ENCODE measurements at places on chromosomes 5 and 9. TPM values are rescaled to one million over a fixed set of nuclear protein-coding genes. Genes with fewer than 3 reads are reported as not detected.

Gene MAMDC2
- total RNA-seq: 4.6 TPM

Gene ROR2
- total RNA-seq: 8.3 TPM

- DNase-seq: peak; percentile 19
These were observed 922 bp downstream of the LMX1B start for GRCh38 chr9:126614455-126615244.

- no peak for DNase-seq
These were observed 170.1 kb upstream of the GLRA1 start for GRCh38 chr5:152094716-152095115.

DNA sequence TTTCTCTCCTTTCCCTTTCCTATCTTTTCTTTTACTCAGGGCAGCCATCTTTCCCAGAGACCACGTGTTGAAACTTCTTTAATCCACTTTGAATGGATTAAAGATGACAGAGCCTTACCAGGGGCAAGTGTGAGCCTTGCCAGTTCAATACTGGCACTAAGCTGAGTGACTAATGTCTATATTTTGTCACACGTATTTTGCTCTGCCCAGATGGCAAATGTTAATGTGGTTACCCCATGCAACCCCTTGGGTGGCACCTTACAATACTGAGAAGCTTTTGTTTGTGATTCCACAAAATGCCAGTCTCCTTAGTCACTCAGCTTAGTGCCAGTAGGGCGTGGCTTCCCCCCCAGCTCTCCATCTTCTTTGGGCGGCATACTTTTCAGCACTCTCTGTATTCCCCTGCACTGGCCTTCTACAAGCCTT is 24.8 kb downstream of the ANXA1 start:
- no peak for DNase-seq

GRCh38 chr9:38035873-38036272 is 33.2 kb downstream of the SHB start:
- no peak for DNase-seq

GRCh38 chr5:102545175-102545574 is 46.4 kb upstream of the SLCO6A1 start:
- DNase-seq: no peak

DNA sequence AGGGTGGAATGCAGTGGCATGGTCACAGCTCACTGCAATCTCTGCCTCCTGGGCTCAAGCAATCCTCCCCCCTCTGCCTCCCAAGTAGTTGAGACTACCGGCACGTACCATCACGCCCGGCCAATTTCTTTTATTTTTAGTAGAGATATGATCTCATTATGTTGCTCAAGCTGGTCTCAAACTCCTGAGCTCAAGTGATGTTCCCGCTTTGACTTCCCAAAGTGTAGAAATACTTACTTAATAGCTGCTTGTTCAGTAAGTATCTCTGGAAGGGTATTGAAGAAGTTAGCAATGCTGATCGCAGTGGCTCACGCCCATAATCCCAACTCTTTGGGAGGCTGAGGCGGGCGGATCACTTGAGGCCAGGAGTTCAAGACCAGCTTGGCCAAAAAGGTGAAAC is 35.7 kb upstream of the PLIN2 start:
- DNase-seq: no peak

DNA sequence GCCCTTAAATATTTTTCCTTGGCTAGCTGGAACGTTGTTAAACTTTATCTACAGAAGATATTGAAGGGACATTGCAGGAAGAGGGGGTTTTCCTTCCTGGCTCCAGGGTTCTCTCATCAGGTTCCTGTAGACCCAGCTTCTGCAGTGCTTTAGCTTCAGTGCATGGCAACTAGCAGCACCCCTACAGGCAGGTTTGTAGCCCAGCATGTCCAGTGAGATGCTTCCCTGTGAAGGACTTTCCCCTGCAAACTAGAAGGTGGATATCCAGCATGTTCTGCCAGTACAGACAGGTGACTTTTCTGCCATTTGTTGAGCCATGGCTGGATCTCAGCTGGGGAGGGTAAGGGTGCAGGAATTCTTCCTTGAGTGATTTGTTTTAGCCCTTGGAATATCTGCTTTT is 10.4 kb downstream of the CCL28 start:
- DNase-seq: no peak

All from left colon (tissue), 2 donors.